ENCODE measurements at places on chromosomes 16 and 17.

DNA sequence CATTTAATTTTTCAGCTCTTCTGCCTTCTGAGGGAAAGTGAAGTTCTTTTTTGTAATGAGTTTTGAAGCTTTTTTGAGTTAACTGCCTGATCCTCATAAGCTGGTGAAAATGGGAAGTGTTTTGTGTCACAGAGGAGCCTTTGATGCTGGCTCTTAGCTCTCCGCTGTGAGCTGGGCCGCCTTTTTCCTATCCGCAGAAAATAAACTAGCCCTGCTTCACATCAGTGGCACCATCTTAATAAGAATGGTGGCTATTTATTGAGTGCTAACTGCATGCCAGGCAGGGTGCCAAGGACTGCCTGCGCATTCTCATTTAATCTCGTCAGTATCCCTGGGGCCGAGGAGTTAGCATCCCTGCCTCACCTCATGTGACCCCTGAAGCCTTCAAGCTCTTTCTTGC lies 309.0 kb downstream of the CPPED1 start:
- no peak for DNase-seq

DNA sequence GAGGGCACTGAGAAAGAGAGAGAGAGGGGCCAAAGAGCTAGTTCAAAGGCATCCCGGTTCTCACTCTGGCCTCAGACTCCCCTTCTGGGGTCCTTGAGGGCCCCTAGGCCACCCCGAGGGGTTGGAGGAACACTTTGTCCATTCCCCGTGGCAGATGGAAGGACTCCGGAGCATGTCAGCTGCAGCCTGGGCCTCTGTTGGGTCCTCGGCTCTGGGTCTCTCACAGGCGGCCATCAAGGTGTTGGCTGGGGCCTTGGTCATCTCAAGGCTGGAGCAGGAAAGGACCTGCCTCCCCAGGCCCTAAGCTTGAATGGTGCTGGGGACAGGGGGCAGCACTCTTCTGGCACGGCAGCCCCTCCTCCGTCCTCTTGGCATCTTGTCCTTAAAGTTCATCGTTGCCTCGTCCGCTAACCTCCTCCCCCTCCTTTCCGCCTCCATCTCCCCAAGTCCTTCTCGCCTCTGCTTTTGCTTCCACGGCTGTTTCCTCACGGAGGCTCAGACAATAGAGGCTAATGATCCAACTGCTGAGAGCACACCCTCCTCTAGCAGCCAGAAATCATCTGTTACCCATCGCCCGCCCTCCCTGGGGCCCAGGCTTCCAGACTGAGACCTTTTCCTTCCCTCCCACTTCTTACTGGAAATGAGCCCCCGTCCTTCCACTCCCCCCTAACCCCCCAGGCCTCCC lies 23.3 kb downstream of the CCR7 start:
- DNase-seq = no peak

DNA sequence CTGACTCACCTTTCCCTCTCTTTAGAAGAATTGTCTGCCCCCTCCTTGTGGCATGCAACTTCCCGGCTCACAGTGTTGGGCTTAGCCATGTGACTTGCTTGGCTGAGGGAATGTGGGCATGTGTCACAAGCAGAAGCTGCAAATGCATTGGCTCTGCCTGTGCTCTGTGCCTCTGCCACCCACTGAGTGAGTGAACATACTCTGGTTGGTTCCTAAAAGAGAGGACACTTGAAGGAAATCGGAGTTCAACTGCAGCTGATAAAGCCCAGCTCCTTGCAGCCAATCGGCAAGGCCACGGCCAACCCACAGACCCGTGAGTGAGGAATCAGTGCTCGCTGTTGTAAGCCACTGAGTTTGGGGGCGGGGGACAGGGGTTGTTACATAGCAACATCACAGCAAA lies 10.9 kb upstream of the GINS2 start:
- no peak for DNase-seq

GRCh38 chr16:88754912-88755744 lies 29.9 kb downstream of the PIEZO1 start:
- no peak for DNase-seq

DNA sequence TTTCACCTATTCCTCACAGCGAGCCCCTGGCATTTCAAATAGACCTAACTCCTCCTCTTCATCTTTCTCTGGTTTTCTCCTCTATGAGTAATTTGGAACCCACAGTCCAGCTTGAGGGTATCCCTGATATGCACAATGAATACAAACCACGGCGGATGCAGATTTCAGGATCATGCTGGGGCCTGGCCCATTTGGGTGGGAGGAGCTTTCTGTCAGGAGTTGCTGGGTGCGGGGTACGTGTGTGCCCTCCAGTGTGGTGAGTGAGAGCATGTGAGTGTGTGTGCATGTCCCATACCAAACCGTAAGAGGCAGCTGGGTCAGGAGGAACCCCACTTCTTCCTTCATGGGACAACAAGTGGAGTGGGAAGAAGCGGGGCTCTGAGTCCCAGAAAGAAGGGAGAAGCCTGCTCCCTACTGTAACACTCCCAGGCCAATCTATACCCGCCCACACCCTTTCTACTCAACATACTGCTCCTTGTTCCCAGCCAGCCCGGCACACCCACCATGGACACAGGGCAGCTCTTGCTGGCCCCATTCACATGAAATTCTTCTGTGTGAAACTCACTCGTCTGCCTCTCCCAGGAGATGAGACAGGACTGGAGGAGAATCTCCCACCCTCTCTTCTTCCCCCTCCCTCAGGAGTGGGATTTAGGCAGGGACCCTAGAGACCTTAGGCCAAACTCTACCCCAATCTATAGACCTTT lies 18.4 kb downstream of the CNTNAP1 start:
- no peak for DNase-seq

DNA sequence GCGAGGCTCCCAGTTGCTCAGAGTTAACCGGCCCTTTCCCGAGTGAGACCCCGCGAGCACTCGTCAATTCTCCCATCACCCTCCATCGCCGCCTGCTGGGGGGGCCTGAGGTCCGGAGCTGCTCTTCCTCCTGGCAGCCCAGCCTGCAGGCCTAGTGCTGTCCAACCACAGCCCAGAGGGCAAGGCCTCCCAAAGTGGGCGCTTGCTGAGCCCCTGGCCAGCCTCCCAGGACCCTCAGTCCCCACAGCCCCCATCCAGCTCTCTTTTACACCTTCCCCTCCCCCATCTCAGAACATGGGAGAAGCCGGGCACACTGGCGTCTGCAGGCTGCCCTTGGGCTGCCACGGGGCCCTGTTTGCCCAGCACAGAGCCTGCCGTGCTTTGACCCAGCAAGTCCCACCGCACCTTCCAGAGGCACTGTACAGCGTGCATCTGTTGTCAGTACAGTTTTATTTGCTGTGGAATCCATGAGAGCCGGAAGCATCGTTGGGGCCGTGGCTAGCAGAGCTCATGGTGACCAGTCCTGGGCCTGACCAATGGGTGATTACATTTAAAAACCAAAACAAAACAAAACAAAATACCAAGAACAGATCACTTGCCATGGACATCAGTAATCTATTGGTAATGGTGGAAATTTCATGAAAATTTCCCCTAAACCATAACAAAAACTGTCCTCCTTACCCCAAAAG lies 96.1 kb upstream of the CBX4 start:
- DNase-seq = no peak

GRCh38 chr17:6066183-6066948 lies 3.8 kb upstream of the WSCD1 start:
- no peak for DNase-seq

DNA sequence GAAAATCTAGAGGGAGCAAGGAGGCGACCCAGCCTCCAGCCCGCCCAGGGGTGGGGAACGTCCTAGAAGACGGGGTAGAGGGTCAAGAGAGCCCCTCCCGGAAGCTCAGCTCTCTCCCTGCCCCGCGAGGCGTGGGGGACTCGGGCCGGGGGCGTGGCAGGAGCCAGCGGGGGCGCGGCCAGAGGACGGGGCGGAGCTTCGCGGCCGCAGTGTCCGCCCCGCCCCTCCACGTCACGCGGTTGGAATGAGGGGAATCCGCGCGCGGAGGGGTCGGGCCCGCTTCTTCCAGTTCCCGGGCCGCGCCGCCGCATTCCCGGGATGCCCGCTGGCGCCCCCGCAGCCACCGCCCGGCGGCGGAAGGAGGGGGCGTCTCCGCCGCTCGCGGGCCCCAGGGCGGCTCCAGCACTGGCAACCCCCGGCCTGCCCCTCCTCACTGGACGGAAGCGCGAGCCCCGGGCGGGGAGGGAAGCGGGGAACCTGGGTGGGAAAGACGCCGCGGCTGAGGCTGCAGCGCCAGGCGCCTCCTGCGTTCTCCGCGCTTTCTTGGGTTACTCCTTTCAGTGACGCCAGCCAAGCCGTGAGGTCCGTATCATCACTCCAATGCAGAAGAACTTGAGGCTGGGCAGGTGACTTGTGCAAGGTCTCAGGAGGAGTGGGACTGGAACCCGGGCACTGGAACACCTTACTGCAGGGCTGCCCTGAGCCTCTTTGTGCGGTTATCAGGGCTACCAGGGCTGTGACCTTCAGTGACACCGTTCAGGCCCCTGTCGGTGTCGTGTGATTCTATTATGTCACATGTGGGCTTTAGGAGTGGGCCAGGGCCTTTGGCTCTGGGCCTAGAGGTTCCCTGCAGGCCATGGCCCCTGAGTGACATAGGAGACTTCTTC lies 4.3 kb downstream of the MYO1C start:
- DNase-seq = peak; percentile 50

- DNase-seq = no peak
These were observed 1343.0 kb downstream of the TP53TG3F start for GRCh38 chr16:34802396-34802795.

GRCh38 chr17:1904273-1905182 lies 74.7 kb downstream of the RPA1 start:
- no peak for DNase-seq

- DNase-seq = no peak
These were observed 230.3 kb downstream of the MRTFB start for GRCh38 chr16:14301169-14302030.

- DNase-seq = no peak
These were observed 16.6 kb upstream of the CCL8 start for GRCh38 chr17:34302636-34303035.

GRCh38 chr16:83835586-83836566 lies 28.1 kb downstream of the HSBP1 start:
- no peak for DNase-seq

DNA sequence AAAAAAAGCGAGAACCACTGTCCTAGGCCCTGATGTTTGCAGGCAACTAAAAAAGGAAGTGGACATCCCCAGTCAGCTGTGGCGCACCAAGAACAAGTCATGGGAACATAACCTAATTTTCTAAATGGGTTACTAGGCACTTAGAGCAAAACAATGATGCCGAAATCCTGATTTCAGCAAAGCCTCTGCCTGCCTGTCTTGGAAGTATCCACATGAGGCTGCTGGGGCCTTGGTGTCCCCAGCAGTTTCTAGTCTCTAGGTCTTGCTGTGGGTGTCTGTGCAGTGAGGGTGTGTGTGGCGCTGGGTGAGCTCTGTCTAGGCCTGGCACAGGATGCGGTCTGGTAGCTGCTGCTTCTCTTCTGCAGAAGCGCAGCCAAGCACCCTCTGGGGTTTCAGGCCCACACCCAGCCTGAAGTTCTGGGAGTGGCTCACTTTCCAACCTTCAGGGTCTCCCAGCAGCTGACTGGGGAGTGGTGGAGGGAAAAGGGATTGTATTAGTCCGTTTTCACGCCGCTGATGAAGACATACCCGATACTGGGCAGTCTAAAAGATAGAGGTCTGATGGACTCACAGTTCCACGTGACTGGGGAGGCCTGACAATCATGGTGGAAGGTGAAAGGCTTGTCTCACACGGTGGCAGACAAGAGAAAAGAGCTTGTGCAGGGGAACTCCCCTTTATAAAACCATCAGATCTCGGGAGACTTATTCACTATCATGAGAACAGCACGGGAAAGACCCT lies 21.1 kb downstream of the STH start:
- DNase-seq = peak; percentile 37

GRCh38 chr17:8623591-8623990 lies 6.9 kb downstream of the MYH10 start:
- DNase-seq = no peak

- DNase-seq = no peak
These were observed 84.9 kb downstream of the TBC1D16 start for GRCh38 chr17:79950751-79951150.

DNA sequence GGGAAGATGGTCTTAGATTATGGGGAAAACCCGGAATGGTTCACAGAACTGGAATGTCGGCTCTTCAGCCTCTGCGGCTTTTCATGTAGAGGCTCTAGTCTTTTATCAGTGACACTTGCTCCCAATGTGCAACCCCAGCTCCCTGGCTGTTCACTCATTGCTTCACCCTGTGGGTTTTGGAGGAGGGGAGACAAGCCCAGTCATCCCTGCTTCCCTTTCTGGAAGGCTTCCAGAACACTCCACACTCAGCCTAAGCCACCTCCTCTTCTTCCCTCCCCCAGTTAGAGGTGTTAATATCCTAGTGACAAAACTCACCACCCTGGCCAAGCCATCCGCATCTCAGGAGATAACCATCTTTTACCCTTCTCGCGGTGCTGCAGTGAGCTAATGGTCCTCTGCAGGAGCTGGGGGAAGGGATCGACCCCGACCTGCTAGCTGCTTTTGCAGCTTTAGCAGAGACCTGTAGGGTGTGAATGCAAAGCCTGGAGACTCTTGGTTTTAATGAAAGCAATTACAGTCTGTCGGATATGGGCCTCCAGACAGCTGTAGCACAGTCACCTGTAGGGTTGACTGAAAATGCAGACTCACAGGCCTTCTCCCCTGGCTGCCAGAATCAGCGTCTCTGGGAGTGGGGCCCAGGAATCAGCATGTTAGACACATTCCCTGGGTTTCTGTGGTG lies 24.3 kb upstream of the LASP1NB start:
- DNase-seq = no peak

- DNase-seq = no peak
These were observed 804.4 kb upstream of the RBFOX1 start for GRCh38 chr16:6528217-6528616.

DNA sequence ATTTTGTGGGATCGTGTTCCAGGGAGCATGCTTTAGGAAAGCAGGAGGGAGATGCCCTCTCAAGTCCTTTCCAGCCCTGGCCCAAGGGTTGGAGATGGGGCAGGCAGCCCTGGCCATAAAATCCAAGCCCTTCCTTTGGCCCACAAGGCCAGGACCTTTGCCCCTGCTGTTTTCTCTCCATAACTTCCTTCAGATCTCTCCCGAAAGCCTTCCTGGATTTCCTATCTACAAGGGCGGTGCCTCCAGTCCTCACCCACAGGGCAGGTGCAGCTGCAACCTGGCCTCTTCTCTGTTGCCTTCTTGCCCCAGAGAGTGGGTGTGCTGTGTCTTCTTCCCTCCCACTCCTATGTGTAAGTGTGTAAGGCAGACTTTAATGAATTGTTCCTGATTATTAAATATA lies 8.5 kb upstream of the PDP2 start:
- DNase-seq = no peak

GRCh38 chr17:21283482-21284318 lies 811 bp upstream of the MAP2K3 start:
- no peak for DNase-seq

- DNase-seq = no peak
These were observed 204.7 kb downstream of the ZNF423 start for GRCh38 chr16:49651226-49651625.

- no peak for DNase-seq
These were observed 2.9 kb downstream of the SLC16A3 start for GRCh38 chr17:82231562-82232321.

DNA sequence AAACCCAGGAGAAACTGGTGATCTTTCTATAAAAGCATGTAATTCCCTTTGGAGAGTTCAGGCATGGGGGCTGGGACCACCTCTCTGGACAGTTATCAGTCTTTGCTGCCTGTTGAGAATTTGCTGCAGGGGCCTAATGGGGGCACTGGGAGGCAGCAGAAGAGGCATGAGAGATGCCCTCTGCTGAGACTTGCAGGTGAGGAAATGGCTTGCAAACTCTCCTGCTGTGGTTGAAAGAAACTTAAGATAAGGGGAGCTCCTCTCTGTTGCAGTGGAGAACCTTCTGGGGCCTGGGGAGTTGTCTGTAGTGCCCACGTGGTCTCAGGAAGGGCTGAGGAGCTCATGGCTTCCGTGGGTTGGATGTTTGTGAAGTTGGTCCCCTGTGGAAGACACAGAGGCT lies 301.1 kb upstream of the FOXF1 start:
- DNase-seq = no peak
